ENCODE measurements at places on chromosomes 1 and 21.

DNA sequence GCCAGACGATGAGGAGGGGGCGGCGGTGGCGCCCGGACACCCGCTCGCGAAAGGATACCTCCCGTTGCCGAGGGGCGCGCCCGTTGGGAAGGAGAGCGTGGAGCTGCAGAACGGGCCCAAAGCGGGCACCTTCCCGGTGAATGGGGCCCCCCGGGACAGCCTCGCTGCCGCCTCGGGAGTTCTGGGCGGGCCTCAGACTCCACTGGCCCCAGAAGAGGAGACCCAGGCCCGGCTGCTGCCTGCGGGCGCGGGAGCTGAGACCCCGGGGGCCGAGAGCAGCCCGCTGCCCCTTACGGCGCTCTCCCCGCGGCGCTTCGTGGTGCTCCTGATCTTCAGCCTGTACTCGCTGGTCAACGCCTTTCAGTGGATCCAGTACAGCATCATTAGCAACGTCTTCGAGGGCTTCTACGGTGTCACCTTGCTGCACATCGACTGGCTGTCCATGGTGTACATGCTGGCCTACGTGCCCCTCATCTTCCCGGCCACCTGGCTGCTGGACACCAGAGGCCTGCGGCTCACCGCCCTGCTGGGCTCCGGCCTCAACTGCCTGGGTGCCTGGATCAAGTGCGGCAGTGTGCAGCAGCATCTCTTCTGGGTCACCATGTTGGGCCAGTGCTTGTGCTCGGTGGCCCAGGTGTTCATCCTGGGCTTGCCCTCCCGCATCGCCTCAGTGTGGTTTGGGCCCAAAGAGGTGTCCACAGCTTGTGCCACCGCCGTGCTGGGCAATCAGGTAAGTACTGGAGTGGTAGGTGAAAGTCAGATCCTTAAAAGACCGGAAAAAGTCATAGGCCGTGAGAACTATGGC lies 588 bp downstream of the FLVCR1 start:
- DNase-seq, result peak; percentile 85

DNA sequence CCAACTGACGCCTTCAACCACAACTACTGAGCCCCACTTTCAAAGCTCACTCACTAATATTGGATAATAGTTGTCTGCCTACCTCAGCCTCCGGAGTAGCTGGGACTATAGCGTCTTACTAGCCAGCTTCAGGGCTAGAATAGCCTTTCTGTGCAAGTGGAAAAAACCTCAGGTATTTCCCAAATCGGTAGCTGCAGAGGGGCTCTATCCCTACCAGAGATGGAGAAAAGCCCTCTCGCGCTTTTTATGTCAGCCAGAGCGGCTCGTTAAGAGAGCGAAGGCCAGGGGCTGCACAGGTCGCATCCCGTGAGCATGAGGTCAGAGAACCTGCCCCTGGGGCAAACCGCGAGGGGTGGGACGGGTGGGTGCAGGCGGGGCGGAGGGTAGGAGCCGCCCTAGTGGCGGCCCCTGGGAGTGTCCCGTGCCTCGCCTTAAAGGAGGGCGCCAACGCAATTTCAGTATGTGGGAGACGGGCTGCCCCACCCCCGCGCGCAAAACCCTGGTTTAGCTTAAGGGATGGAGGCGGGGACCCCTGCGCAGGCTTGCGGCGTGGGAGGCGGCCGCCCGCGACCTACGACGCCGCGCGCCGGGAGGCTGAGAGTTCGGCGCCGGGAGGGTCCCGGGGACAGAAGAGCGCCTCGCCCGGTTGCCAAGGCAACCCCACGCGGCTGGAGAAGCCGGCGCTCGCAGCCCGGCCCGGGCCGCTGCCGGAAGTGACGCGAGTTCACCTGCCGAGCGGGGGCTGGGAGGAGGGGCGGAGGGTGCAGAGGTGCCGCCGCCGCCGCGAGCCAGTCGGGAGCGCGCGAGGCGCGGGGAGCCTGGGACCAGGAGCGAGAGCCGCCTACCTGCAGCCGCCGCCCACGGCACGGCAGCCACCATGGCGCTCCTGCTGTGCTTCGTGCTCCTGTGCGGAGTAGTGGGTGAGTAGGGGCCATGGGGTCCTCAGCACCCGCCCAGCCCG lies at the start of gene CXADR:
TSS of gene CXADR (plus strand) at position 791 of the 961 bp plus-strand sequence. CDS start at position 878, 87 bp downstream.
- peak; percentile 89 for DNase-seq

GRCh38 chr1:185074307-185074706 lies 28.9 kb downstream of the RNF2 start:
- DNase-seq, result no peak

DNA sequence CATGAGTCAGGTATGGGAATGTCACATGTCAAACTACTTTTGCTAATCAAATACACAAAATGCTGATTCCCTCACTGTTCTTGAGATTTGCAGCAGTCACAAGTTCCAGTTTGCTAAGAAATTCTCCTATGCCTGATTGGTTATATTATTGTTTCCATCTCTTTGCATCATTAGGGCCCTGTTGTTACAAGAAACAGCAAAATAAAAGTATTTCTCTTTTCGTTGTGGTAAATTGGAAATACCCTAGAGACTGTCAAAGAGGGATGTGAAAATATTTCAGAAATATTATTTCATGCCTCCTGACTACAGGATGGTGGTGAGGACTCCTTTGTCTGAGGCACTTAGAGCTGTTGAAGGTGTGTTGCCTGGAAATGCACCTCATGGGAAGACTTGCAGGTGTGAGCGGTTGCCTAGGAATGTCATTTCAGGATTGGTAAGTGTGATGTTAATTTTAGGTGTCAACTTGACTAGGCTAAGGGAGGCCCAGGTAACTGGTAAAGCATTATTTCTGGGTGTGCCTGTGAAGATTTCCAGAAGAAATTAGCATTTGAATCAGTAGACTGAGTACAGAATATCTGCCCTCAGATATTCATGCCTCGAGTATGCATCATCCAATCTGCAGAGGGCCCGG lies 117.4 kb downstream of the ROR1 start:
- DNase-seq, result no peak

DNA sequence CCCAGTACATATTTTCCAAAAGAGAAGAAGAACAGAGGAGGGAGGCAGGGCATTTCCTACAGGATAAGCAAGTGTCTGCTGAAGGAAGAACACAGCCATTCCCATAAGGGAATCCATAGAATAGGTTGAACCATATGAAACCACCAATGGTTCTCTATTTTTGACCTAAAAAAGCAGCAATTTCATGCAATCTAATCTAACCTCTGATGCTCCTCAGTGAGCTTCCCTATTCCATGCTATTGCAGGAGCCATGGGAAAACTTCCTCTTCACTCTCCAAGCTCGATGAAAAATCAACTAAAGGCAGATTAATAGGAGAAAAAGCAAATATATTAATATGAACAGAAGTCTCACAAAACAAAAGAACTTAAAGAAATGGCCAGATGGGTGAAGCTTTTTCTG lies 50.5 kb downstream of the SIPA1L2 start:
- no peak for DNase-seq

DNA sequence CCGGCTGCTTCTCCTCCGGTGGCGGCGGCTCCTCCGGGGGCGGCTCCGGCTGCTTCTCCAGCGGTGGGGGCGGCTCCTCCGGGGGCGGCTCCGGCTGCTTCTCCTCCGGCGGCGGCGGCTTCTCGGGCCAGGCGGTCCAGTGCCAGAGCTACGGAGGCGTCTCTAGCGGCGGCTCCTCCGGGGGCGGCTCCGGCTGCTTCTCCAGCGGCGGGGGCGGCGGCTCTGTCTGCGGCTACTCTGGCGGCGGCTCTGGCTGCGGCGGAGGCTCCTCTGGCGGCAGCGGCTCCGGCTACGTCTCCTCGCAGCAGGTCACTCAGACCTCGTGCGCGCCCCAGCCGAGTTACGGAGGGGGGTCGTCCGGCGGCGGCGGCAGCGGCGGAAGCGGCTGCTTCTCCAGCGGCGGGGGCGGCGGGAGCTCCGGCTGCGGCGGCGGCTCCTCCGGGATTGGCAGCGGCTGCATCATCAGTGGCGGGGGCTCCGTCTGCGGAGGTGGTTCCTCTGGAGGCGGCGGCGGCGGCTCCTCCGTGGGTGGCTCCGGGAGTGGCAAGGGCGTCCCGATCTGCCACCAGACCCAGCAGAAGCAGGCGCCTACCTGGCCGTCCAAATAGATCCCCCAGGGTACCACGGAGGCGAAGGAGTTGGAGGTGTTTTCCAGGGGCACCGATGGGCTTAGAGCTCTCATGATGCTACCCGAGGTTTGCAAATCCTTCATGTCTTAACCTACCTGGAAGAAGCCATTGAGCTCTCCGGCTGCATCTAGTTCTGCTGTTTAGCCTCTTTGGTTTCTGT lies 2.0 kb downstream of the LORICRIN start:
- DNase-seq, result peak; percentile 75

- DNase-seq, result peak; percentile 97
Observed at GRCh38 chr1:65066766-65067490, 81.1 kb upstream of the AK4 start.

DNA sequence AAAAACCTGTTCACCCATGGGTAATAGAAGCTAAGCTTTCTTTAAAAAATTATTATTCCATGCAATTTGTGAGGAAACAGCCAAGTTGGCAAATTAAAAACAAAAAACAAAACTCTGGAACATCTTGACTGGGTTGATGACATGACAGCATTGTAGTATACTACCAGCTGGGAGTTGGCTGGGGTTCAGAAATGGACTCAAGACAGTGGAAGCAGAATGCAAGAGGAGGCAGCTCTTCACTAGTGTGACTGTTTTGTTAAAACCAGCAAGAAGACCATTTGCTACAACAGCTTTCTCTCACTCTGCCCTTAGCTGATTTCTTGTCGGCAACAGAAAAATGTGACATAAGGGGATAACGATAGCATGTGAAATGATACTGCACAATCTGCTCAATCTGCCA lies 1298.9 kb upstream of the ADGRL4 start:
- DNase-seq, result no peak

- no peak for DNase-seq
Observed at GRCh38 chr1:56106531-56107274, 472.7 kb downstream of the PLPP3 start.

DNA sequence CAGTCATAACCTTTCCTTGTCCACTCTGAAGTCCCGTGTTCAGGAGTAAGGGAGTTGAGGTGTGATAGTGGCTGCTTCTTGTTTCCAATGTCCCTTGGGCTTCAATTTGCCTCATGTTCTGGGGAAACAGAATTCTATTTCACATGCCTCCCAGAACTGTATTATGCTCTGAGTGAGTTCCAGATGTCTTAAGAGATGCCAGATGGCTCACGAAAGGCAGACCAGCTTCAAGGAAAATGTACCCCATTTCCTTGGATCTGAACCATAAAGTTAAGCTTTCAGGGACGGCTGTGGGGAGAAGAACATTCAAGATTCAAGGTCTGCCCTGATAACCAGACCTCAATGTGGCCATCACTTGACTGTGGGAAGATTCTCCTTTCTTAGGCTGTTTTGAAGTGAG lies 42.4 kb downstream of the C1orf87 start:
- DNase-seq, result no peak

DNA sequence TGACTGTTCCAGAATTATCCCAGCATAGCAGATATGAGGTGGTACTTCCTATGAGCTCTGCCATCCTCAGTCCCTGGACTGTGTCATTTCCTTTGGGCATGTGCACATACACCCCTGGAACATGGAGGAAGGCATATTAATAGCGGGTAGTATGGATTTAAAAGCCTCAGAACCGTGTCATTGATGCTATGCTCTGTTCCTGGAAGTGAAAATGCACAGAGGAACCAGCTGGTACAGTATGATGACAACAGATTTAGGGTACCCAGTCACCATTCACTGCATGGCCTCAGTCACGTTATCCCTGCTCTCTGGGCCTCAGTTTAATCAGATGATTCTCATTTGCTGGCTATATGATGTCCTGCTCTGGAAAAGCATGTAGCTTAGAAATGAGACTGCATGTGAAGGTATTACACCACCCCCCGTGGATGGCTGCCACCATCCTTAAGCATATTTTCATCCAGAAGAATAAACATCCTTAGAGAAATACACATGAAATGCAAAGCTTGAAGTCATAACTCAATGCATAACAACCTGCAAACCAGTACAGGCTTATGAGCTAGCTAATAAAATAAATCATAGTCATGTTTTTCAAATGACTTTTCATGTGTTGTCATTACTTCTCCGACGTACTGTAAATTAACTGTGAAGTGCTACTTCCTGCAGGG lies 37.8 kb downstream of the SETD4 start:
- no peak for DNase-seq

DNA sequence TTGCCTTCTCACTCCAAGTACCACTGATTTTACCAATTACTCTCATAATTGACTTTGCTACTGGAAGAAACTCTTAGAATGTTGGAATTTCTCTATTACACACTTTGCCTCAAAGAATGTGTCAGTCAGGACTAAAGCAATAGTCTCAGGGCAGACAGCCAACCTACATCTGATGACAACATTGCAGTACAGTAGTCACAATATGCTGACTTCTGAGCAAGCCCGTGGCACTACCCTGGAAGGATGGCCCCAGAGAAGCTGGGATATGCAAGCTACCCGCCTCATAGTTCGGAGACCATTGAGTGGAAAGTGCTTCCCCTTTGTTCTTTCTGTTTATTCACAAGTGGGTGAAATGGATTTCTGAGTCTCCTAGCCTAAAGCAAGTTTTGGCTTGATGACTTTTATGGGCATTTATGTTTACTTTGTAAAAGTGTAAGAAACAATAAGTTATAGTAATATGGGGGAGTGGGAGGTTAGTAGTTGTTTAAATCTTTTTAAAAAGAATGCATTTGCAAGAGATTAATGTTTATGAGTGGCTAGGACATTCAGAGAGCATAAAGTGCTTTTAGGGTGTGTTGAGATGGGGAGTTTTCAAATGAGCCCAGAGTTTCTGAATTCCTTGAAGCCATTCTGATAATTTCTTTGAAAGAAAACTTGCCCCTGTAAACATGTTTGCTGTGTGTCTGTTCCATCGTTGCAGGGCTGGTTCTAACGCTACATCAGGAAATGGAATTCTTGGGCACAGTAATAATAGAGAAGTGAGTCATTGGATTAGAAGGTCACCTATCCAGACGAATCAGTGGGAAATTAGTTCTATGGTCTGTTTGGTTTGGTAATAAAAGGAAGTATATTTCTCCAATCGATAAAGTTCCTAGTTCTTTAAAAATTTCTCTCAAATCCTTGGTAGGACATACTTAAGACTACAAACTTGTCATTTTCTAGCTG lies 63.8 kb downstream of the LMO4 start:
- DNase-seq, result no peak

- no peak for DNase-seq
Observed at GRCh38 chr1:170424346-170424745, 107.6 kb upstream of the GORAB start.

- DNase-seq, result no peak
Observed at GRCh38 chr1:6241107-6241886, 2.7 kb upstream of the HES3 start.

- no peak for DNase-seq
Observed at GRCh38 chr21:37987668-37988067, 71.4 kb upstream of the KCNJ6 start.

- no peak for DNase-seq
Observed at GRCh38 chr21:41802684-41803083, 35.8 kb upstream of the RIPK4 start.

Measured in spleen (tissue), 13 donors.